ENCODE measurements at places on chromosomes 3 and 15.

GRCh38 chr3:98035208-98035607, at the start of gene GABRR3:
Gene GABRR3 (minus strand): TSS chr3:98035315. CDS start chr3:98034987, 328 bp downstream.
- no peak for ATAC-seq

GRCh38 chr3:127755305-127755681, 67.0 kb downstream of the MGLL start:
- ATAC-seq, result no peak

GRCh38 chr15:97984157-97984556, 23.7 kb downstream of the ARRDC4 start:
- ATAC-seq, result peak; percentile 75

DNA sequence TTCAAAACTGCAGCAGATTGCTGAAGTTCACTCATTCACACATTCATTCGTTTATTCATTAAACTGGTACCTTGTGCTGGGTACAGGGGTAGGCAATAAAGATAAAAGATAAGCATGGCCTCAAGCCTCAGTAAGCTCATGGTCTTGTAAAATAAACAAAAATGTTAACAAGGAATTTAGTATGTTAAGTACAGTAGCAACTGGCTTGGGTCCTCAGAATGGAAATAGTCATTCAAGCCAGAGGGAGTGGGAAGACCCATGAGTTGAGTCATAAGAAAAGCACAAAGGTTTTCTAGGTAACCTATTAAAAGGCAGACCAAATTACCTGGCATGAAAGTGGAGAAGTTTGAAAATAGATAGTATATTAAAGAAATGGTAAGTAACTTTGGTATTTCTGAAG, 163.3 kb downstream of the CDIN1 start:
- ATAC-seq, result no peak

GRCh38 chr15:82764740-82765139, 41.1 kb downstream of the FSD2 start:
- ATAC-seq, result no peak

- ATAC-seq, result no peak
Measured at GRCh38 chr15:50057905-50058639, 61.0 kb downstream of the ATP8B4 start.

- ATAC-seq, result no peak
Measured at GRCh38 chr3:41630708-41631107, 331.2 kb downstream of the ULK4 start.
